Retinal pigment epithelial cell (primary cell): ENCODE measurements at places on chromosomes 4 and X.

GRCh38 chr4:98176531-98176930 is 33.3 kb upstream of the STPG2 start:
- no peak for DNase-seq

GRCh38 chr4:56857601-56858309 is 36.3 kb upstream of the SPINK2 start:
- DNase-seq = no peak

- DNase-seq = no peak
Observed at GRCh38 chr4:172011196-172011595, 198.0 kb downstream of the GALNTL6 start.

GRCh38 chr4:169025184-169025583 is 15.1 kb upstream of the CBR4 start:
- DNase-seq = no peak

- DNase-seq = no peak
Observed at GRCh38 chrX:150198776-150199175, 164.3 kb upstream of the MAMLD1 start.

- no peak for DNase-seq
Observed at GRCh38 chr4:171024720-171025303, 788.4 kb upstream of the GALNTL6 start.

DNA sequence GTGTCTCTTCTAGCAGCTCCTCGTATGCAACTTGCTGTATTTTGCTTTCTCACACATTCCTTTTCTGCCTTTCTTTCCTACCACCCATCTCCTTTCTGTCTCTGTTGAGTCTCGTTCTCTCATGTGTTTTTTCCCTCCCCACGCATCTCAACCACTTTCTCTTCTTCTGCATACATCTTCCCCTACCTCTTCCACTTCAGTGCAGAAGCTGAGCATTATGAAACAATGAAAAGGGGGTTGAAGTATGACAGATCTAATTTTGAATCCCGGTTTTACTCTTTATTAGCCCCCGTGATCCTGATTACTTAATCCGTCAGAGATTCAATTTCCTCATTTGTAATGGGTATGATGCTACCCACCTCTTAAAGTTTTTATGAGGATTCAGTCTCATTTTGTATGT is 7.3 kb downstream of the FAM241A start:
- DNase-seq = no peak

DNA sequence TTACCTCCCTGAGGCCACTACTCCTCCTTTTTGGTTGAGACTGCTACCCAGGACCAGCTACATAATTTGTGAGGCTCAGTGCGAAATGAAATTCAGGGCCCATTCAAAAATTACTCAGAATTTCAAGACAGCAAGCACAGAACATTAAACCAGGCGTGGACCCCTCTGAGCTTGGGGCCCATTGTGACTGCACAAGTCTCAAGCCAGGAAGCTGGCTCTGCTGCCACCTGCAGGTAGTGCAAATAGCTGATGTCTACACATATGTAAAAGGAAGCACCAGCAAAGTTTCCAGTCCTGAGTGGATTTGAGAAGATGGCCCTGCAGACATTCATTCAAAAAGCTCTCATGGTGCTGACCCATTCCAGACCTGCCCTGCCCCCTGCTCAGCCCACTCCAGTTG is 213.4 kb upstream of the LNX1 start:
- DNase-seq = no peak

DNA sequence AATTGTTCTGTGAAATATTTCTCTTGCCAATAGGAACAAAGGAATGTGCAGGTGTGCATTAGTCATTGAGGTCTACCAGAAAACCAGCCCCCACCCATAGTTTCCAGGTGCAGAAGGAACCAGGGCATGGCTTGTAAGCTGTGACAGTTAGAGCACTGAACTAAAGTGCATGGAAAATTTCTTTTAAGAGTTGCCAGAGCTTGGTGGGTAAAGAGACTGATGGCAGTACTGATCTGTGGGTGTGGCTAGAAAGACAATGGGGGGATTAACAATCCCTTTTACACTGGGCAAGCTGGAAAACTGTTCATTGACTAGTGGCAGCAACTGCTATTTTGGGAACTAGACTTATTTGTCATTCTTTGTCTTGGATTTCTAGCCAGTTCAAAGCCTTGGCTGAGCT is 326.9 kb downstream of the PCDH19 start:
- DNase-seq = no peak

- no peak for DNase-seq
Observed at GRCh38 chrX:129510331-129510730, 13.0 kb downstream of the SMARCA1 start.

DNA sequence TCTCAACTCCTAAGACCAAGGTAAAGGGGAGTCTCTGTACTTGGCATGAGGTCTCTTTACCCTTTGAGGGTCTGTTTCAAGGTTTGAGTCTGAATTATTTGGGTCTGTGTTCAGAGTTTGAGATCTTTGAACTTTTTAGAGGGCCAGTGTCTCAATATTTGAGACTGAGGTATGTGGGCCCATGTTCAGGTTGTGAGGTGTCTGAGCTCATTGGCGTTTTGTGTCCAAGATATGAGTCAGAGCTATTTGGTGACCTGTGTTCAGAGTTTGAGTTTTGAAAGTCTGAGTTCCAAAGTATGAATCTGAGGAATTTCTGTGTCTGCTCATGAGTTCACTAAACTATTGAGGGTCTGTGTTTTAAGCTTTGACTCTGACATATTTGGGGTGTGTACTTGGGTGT is 36.7 kb upstream of the PAGE4 start:
- DNase-seq = no peak

DNA sequence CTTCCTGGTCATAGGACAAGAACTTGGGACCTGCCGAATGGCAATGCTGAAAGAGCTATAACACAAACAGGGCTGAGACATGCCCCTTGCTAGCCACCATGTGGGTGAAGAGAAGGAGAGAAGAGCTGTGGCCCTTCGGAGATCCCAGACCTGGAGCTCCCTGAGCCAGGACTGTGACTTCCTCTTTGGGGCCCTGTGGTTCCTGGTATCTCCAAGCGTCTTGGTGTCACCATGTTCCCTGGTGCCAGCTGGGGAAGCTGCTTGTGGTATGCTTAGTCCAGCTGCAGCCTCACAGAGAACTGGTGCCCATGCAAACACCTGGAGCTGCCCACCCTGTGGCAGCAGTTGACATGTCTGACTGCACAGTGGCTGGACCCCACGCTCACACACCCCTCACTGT is 68.5 kb downstream of the NDNF start:
- DNase-seq = no peak

- DNase-seq = peak; percentile 26
Observed at GRCh38 chr4:48602222-48602621, 112.2 kb downstream of the ZAR1 start.

DNA sequence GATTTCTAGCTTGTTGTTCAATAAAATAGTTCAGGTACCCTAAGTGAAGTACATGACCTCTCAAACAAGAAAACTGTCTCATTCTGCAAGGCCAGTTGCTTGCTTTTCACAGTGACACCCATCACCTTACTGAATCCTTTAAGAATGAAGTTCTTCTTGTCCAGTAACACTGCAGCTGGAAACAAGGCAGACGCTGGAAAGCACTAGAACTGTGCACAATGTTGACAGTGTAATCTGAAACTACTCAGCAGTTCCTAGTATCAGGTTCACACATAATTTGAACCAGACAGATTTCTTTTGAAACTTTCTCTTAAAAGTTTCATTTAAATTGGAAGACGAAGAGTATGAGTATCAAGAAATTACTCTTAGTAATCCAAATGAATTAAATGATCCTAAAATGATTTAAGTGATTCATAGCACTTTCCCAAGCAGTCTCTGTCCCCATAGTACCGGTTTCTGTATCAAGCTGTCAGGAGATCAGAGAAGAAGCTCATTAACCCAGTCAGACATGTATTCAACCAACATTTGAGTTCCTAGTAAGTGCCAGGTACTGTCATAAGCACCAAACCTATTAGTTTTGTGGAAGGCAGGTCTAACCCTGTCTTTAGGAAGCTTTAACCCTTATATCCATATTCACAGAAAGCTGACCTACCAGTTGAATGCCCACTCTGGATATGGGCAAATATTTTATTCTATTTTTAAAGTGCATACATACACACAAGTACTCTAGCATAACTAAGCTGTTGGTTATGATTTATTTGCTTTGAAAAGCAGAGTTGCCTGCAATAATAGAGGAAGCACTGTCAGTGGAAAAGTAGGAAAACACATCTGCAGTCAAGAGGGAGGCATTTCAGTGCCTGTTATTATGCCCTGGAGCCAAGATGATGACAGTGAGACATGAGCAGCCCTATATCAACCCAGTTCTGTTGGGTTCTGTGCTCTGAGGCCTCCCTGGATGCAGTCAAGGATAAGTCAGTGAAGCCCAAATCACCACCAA is 63.6 kb downstream of the PALLD start:
- no peak for DNase-seq

- no peak for DNase-seq
Observed at GRCh38 chr4:3344596-3344995, 51.8 kb downstream of the RGS12 start.

DNA sequence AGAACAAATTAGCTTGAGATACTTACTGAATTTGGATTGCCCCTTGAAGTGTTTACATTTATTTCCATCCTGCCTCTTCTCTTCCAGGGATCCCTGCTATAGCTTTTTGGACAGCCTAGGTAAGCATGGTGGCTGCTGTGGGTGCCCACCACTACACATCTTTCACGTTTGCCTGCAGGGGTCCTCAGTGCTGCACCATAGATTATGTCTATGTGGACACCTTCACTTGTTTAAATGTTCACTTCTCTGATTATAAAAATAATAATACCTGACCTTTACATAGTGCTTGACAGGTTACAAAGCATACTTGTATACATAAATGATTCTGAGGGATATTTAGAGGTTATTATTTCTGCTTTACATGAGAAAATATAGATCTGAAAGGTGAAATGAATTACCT is 67.9 kb upstream of the SLC4A4 start:
- DNase-seq = no peak

- DNase-seq = no peak
Observed at GRCh38 chrX:110036162-110037033, 33.5 kb downstream of the TMEM164 start.

DNA sequence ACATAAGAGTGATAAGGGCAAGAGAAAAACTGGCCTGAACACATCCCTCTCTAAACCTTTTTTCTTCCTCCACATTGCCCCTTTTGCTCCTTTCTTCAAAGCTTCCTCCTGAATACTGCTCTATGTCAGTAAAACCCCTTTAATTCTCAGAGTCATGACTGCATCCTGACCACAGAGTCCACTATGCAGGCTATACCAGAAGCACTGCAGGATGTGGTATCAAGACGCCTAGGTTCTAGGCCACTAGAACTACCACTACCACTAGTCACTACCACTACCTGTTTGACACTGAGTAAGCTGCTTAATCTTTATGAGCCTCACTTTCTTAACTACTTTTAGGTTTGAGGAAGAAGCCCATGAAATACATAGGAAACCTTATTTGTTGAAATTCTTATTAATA is 38.7 kb downstream of the ARHGEF9 start:
- no peak for DNase-seq

GRCh38 chrX:119690921-119691716 is 1.8 kb downstream of the SEPTIN6 start:
- no peak for DNase-seq

DNA sequence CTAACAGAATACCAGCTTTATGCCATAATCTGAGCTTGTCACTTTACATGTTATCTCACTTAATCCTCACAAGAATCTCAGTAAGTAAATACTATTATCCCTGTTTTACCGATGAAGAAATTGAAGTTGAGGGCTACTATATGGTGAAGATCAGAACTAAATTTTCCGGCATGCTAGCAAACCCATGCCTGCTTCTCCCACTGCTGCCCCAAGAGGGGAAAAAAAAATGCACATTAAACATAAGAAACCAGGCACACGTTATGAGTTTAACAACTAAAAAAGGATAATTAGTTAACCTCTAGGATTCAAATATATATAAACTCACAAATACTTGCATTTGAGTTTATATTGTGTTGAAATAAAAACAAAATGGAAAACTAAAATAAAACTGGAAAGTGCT is 10.8 kb downstream of the SLC10A7 start:
- peak; percentile 48 for DNase-seq

GRCh38 chr4:57136281-57136680 is 26.1 kb upstream of the IGFBP7 start:
- DNase-seq = peak; percentile 21

- peak; percentile 78 for DNase-seq
Observed at GRCh38 chr4:6942238-6942800, 32.7 kb downstream of the TBC1D14 start.

- no peak for DNase-seq
Observed at GRCh38 chrX:118231464-118231863, 114.4 kb upstream of the WDR44 start.

DNA sequence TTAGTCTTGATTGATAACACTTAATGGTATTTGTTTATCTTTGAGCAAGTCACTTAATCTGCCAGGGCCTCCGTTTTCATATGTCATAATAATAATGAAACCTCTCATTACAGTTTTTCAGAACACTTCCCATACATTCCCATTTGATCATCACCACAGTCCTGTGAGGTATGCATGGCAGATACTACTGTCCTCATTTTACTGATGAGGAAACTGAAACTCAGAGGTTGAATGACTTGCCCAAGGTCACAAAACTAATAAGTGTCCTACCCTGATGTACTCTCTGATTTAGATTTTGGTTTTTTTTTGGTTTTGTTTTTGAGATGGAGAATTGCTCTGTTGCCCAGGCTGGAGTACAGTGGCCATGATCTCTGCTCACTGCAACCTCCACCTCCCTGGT is 25.7 kb downstream of the ZFX start:
- DNase-seq = no peak

DNA sequence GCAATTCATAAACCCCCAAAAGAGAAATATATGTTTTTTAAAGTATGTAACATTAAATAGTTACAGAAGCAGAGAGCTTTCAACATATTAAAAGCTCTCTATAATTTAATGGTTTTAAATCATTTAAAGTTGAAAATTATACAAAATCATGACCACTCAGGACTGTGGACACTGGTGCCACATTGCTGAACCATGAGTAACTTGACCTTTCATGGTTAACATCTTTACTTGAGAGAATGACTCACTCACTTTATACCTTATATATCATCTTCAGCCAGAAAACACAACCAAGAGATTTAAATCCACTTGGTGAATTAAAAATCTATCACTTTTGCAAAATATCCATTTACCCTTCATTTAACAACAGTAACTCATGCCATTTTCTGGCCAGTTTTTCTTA is 584.3 kb upstream of the SMIM31 start:
- peak; percentile 9 for DNase-seq

- DNase-seq = no peak
Observed at GRCh38 chrX:148643460-148643859, 143.0 kb downstream of the AFF2 start.

DNA sequence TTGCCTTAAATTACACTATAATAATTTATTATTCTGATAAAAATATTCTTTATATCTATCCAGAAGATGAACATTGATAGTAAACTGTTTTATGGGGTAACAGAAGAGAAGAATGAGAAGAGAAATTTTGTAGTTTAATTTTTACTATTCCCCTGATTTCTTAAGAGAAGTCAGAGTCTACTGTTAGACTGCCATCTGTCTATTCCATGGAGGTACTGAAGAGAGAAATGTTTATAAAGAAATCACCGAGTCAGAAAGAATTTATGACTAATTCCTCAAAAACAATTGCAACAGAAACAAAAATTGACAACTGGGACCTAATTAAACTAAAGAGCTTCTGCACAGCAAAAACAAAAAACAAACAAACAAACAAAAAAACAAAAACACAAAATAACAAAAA is 149.9 kb downstream of the FGF16 start:
- no peak for DNase-seq
